Femur (tissue), 1 donor: ENCODE measurements at places on chromosomes 12 and 14.
A peak's percentile ranks its signal among the peaks of the same experiment; 100 is the strongest.

GRCh38 chr12:131528667-131529066 lies 182.2 kb upstream of the SFSWAP start:
- no peak for DNase-seq

DNA sequence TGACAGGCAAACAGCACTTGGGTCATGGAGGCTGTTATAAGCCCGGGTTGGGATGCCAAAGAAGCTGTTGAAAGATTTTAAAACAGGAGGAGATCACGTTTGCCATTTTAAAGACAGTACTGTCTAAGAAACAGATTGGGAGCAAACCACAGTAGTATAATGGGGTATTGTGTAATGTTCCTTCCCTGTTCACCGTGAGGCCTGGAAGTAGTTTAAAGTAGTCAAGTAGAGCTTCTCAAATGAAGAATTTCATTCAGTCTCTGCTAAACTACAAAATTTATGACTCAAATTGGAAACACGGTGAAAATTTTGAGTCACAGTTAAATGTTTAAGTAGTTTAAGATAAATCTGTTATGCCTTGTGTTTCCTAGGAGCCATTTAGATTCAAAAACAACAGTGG lies 35.8 kb downstream of the ATP2A2 start:
- no peak for DNase-seq

- DNase-seq: peak; percentile 54
Observed at GRCh38 chr12:121578230-121579189, 2.3 kb downstream of the KDM2B start.

DNA sequence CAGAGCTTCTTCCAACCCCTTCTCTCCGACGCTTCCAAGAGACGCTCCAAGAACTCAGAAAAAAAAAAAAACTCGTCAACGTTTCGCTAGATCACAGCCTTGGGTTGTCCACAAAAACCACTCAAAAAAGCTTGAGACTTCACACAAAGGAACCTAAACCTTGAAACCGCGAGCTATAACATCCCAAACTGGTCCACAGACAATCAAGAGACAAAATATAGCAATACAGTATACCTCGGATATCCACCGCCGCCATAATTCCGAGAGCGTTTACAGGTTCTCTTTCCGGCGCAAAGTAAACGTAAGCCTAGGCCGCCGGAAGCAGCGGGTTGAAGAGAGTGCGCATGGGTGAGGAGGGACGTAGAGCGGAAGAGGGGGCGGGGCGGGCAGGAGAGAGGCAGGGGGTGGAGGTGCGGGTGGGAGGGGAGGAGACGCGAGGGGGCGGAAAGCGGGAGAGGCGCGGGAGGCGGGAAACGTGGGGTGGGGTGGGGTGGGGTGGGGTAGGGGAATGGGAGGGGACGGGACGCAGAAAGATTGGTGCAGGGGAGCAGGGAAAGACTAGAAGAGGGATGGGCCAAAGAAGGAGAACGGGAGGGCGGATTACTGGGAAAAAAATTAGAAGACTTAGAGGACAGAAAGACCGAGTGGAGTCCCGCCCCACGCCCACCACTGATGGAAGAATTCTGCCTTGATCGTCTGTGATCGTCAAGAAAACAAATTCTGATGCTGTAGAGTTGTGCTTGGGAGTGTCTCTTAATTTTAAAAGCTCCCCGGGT lies at the start of gene MED6:
MED6 (minus strand) TSS at position 274 of the 776 bp plus-strand sequence; CDS start at position 256, 18 bp downstream.
- DNase-seq: peak; percentile 97

- DNase-seq: no peak
Observed at GRCh38 chr12:1809591-1810190, 10.7 kb upstream of the LRTM2 start.

- DNase-seq: no peak
Observed at GRCh38 chr14:23402296-23403138, 5.6 kb downstream of the MYH6 start.
